ENCODE measurements at places on chromosomes 16 and 17.

DNA sequence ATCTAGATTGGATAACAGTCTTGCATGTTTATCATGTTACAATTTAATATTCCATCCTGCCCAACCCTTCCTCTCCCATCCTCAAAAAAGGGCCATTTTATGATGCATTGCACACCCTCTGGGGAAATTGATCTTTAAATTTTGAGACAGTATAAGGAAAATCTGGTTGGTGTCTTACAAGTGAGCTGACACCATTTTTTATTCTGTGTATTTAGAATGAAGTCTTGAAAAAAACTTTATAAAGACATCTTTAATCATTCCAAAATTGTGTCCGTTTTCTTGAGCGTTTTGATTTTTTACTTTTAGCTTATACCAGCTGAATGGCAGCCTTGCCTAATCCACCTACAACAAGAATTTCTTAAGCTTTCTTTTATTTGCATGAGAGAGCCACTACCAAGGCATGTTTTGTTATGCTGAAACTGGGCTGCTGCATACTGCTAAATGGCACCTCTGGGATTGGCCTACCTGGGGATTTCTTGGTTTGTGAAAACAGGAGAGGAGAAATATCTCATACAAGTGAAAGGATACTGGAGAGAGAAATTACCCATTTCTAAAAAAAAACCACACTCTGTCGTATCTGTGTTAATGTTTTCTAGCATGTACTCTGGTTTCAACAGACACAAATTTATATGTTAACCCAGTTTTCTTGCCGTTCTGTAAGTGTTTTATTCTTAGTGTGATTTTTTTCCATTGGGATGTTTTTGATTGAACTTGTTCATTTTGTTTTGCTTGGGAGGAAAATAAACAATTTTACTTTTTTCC, 52.2 kb downstream of the TUBD1 start:
- DNase-seq, result no peak

GRCh38 chr17:38702916-38703741, 1.9 kb upstream of the MLLT6 start:
- DNase-seq, result no peak

DNA sequence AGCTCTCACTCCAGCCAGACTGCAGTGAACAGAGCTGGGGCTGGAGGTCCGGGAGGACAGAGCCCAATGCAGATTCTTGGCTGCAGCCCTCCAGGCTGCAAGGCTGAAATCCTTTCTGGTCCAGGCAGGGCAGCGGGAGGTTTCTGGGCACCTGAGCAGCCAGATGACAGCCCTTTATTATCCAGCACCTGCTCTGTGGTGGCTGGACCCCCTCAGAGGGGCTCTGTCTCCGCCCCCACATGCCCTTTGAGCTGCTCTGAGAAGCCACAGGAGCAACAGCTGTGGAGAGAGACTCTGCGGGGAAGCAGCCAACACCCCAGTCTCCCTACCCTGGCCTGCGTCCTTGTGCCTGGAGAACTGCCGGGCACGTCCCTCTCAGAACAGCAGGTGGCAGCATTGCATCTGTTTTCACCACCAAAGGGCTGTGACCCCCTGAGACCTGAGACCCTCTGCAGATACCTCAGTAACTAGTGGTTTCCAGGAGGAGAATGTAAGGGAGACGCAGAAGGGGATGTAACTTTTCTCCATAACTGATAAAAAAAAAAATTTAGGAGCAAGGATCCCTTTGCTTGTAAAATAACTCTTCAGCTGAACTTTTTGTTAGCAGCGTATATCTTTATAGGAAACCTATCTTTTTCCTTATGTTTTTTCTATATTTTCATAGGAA, 3.7 kb upstream of the CNP start:
- no peak for DNase-seq

DNA sequence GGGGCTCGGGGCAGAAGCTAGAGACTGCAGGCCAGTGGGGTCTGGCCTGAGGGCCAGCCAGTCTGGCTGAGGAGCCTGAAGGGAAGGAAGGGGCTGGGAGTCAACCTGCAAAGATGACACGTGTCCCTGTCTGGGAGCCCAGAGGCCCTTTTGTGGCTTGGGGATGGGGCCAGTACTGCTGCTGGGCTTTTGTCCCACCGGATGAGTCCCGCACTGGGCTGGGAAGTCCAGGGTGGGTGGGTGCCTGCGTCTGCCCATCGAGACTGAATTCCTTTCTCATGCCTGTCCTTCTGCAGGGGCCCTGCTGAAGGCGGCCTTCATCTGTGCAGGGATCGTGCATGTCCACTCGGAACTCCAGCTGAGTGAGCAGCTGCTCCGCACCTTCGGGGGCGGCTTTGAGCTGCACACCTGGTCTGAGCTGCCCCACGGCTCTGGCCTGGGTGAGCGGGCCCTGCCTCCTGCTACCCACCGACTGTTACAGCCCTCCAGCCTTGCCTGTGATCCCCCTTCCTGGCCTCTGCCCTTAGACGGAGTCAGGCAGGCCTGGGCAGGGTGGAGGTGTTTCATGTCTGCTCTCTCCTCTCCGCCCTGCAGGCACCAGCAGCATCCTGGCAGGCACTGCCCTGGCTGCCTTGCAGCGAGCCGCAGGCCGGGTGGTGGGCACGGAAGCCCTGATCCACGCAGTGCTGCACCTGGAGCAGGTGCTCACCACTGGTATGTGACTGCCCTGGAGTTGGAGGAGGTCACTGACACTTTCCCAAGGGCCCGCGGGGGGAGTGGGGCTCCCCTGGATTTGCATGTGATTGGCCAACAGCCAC, 20.9 kb downstream of the FCSK start:
- no peak for DNase-seq

DNA sequence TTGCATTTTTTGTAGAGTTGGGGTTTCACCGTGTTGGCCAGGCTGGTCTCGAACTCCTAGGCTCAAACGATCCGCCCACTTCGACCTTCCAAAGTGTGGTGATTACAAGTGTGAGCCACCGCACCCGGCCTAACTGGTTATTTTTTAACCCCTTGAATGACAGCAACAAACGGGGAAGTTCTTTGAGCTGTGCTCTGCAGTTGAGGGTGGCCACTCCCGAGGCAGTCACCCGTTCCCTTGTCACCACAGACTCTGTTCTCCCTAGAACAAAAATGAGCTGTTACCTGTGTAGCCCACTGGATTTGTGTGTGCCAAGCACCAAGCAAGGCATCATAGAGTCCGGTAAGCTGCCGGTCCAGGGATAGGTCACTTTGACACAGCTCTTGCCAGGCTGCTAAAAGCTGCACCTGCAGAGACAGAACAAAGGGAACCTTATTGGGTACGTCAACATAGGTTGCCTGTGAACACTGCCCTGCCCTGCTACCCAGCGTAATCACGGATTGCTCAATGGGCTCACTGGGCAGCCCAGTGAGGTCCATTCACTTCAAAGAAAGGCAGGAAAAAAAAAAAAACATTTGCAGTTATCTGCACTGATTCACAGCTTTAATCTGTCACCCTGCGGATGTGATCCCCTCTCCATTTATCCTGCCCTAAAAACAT, 19.6 kb downstream of the COG7 start:
- DNase-seq, result no peak

- no peak for DNase-seq
These were observed 2.1 kb upstream of the ENGASE start for GRCh38 chr17:79072544-79072943.

DNA sequence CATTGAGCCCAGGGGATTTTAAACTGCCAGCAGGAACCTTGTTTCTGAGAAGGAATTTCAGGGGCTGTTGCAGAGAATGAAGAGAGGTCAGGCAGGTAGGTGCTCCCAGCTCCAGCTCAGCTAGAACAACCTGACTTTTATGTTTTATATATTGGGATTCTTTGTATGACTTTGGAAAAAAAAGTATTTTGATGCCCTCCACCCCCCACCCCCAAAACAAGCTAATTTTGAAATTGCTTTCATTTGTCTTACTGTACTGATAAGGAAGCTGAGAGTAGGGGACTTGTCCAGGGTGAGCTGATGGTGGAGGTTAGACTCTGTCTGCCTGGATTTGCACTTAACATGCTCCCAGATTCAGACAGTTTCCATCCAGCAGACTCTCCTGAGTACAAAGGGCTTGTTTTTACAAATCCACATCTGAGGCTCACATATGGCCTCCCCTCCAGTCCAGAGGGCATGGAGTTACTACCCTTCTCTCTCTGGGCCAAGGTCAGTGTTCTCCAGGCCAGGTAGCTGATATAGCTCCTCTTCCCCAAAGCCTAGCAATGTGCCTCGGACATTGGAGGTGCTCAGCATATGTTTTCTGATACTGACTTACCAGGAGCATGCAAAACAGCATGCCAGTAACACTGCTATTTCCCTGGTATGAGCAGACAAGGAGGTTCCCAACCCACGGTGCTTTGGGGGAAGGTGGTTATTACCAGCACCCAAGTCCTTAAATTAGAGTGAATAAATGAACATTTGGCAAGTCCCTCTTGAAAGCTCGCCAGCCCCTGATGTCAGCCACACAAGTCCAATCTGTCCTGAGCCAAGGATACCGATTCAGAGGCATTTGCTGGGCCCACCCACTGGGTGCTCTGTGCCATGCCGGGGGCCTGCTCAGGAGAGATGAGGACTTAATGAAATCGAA, 11.3 kb downstream of the STX1B start:
- DNase-seq, result no peak

GRCh38 chr16:6207124-6207523, 1109.5 kb upstream of the EEF2KMT start:
- DNase-seq, result no peak

GRCh38 chr17:18105595-18105994, 3.0 kb upstream of the MYO15A start:
- DNase-seq, result no peak

DNA sequence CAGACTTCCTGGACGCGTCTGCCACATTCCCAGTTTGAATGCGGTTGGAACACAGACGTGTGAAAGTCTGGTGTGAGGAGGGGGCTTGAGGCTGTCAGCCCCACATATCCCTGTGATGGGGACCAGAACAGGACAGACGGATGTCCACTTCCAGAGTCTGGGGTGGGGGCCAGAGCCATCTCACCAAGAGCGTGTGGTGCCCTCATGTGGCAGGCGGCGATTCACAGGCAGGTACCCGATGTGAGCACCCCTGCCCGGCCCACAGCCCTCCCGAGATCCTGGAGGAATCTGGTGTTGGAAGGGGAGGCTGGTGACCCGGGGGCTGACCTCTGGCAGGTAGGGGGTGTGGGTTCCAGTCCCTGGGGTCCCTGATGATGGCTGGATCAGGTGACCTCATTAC, 51.5 kb downstream of the ENGASE start:
- DNase-seq, result no peak

DNA sequence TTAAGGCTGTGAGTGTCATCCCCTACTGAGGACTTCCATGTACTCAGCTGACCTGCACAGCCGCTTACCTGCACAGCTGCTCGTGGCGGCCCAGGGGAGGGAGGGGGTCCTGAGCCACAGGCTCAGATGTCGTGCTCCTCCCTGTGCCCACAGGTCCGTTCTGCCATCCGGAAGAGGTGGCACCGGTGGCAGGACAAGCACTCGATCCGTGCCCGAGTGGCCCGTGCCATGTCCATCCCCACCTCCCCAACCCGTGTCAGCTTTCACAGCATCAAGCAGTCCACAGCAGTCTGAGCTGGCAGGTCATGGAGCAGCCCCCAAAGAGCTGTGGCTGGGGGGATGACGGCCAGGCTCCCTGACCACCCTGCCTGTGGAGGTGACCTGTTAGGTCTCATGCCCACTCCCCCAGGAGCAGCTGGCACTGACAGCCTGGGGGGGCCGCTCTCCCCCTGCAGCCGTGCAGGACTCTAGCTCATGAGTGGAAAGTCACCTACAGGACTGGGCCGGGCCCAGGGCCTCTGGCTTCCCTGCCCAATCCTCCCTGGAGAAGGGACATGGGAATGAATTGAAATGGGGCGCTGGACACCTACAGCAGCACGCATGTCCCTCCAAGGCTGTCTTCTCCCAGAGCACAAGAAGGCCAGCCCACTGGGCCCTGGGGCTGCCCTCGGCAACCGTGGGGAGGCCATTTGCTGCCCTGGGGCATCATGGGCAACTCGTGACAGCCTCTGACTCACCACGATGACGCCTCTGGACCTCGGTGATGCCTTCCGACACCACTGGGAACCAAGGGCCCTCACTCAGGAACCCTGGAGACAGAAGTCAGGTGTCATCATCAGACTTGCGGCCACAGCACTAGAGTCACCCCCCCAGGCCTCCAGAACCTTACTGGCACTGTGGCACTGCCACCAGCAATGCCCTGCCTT, 9.9 kb upstream of the SPPL2C start:
- no peak for DNase-seq

GRCh38 chr17:77379065-77379428, 238.3 kb downstream of the SEC14L1 start:
- DNase-seq, result no peak
